ENCODE measurements at places on chromosomes 11 and 22.

GRCh38 chr11:1642288-1643145, 12.9 kb downstream of the KRTAP5-5 start:
- no peak for DNase-seq

DNA sequence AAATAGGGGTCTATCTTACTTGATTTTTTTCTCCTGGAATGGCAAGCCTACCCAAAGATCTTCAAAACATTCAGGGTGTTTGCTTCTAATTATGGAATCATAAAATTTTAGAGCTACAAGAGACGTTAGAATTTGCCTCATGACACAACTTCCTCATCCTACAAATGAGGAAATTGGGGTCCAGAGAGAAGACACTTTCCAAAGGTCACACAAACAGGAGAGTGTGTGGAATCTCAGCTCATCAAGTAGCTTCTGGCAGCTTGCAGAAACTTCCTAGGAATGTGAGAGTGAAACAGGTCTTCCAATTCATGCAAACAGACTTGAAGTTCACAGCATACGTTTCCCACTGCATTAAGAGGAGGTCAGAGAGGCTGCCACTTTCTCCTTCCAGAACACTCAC, 976.0 kb downstream of the OPCML start:
- no peak for DNase-seq

DNA sequence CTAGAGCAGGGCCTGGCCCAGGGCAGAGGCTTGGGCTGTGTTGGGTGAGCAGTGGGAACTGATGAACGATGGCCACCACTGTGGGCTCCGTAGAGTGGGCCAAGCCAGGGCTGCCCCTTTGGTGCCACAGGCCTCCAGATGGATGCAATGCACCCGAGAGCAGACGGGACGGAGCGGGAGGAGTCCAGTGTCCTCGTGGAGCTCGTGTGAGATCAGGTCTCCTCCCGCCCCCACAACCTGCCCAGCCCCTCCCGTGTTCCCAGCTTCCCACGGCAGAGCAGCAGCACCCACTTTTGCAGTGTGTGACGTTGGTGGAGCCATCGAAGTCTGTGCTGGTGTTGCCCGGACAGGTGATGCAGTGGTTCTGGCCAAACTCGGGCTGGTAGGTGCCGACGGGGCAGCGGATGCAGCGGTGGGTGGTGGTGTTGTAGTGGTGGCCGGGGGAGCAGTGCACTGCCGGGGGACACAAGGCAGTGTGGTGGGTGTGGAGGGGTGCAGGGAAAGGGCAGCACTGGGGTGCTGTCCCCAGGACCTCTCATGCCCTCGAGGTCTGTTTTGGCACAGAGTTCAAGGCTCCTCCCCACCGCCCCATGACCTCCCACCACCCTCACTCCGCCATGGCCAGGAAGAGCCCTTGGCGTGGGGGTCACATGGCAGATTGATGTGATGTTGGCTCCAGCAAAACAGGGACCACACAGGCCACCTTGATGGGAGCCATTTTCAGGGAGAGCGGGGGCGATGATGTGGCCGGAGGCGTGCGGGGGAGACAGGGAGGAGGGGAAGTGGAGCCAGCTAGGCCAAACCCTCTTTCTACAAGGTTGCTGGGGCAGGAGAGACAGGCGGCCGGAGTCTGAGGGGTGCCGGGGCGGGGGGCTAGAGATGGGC, 23.9 kb upstream of the TTLL12 start:
- DNase-seq = no peak

DNA sequence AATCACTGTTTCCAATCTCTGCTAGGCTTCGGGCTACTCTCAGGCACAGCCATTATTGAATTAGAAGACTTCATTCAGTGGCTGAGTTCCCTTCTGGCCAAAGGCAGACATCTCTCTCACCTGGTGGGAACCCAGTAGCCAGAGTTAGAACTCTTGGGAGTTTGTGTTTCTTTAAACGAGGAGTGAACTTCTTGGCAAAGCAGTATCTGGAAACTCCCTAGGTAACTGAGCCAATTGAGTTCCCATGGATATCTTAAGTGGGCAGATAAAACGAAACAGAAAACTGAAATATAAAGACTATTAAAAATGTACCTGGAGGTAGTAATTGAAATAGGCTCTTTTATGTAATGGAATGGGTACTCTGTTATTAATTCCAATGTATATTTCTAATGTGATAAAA, 125.6 kb downstream of the NELL1 start:
- no peak for DNase-seq

- DNase-seq = no peak
These were observed 30.4 kb upstream of the TMEM86A start for GRCh38 chr11:18668131-18668530.

DNA sequence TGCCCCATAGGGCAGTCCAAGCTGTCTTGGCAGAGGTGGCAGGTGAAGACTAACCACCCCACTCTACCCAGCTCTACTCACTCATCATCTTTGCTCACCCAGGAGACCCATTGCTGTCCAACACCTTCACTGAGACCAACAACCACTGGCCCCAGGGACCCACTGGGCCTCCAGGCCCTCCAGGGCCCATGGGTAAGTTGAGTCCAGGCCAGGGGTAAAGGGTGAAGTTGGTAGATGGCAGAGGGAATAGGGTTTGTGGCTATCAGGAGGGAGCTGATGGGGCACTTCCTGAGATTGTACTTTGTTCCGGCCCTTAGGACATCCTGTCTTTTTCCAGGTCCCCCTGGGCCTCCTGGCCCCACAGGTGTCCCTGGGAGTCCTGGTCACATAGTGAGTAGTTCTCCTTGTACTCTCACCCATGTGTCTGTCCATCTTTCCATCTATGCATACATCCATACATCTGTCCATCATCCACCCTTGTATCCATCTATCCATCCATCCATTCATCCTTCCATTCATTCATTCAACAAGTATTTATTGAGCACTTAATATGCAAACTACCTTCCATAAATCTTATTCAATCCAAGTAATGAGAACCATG, 27.7 kb downstream of the EMID1 start:
- DNase-seq = peak; percentile 9

- DNase-seq = no peak
These were observed 33.7 kb downstream of the ZNF214 start for GRCh38 chr11:6986487-6986886.

DNA sequence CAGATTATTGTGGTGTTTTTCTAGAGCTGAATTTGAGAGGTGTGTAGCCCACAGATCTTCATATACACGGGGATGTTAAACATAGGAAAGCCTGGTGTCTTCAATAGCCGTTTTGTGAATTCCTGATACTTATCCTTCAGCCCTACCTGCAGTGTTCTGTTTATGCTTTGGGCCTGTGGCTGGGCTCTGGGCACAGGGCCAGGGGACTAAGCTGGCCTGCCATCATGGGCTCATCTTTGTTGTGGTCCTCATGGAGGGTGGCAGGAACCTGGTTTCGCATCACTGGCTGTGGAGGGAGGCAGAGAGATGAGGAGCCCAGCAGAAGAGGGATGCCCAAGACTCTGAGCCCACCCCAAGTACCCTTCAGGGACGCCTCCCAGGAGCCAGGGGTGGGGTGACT, 112.4 kb downstream of the CACNA1I start:
- no peak for DNase-seq

GRCh38 chr11:35943713-35944502, at the start of gene LDLRAD3:
LDLRAD3 (plus strand) TSS chr11:35944062; CDS start chr11:35944099, 37 bp downstream.
- peak; percentile 92 for DNase-seq

DNA sequence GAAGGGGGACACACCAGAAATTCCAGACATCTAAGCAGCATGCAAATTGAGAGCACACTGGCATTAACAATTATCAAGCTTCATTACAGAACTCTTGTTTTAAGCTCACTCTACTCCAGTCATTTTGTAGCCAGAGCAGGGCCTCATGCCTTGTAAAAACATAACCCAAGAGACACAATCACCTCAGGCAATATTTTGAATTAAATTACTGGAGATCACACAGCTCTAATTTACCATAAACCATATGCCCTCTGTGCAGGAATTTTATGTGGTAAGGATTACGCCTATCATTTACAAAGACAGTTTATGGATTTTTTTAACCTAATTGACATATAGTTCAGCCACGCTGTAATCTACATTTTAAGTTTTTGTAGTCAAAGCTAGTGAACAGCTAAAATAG, 414.1 kb upstream of the DDI1 start:
- DNase-seq = no peak

DNA sequence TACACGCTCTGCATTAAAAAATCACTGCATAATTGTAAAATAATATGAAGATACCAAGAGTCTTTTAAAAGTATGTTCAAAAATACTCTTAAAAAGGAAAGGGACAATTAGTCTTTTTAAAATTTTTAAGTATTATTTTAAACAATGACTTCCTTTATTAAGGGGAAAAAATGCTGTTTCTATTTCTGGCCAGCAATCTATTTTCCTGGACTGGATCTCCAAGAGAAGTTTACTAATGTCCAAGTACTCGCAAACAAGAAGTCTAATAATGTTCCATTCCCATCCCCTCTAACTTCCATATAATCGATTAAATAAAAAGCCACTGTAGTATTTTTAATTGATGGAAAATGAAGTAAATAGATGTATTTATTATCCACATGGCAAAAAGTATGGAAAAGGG, 123.7 kb downstream of the MPPED2 start:
- DNase-seq = no peak

DNA sequence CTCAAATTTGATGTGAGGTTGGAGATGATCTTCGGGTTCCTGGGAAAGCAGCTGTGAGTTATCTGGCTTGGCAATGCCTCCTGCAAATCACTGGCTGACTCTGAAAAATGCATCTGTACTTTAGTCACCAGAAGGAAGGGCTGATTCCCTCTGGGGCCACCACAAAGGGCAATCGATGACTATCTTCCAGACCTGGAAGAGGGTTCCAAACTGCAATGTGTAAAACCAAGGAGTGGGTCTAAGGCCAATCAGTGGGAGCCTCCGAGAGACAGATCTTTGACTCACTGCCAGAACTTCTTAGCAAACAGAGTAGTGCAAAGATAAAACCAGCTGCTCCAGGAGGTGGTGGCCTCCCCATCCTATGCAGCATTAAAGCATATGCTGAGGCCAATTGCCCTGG, 29.1 kb upstream of the PAK1 start:
- DNase-seq = no peak

GRCh38 chr22:41551877-41552582, 7.8 kb upstream of the POLR3H start:
- no peak for DNase-seq

DNA sequence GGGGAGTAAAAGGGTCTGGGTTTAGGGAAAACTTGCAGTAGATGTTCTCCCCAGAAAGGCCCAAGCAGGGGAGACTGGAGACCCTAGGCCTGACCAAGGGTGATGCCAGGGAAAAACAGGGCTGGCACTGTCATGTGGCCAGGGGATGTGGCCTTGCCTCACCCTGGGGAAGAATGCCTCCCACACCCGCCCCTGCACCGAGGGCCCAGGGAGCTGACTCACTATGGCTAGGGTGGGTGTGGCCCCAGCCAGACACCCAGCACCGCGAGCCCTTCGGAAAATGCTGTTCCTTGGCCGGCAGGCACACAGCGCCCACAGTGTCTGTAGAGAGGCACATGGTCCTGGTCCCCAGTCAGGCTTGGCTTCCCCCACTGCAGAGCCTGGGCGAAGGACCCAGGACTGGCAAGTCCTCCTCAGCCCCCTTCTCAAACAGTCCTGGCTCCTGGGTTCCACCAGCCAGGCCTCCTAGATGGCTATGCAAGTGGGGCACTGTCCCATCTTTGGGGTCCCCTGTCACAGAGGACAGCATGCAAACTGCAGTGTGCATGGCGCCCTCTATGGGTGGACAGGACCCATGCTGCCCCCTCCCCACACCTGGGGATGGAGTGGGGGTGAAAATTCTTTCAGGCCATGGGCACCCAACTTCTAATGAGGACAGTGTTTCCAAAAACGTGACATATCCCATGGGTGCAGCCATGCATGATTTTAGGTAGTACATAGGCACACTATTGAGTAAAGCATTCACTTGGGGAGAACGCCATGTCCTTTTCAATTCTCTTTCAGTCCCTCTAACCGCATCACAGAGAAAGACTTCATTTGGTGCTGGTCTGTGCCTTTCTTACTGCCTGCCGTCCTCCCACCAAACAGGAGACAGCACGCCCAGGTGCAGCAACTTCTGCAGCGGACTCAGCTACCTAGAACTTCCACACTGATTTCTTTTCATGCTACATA, 15.2 kb downstream of the TMPRSS5 start:
- DNase-seq = peak; percentile 81

DNA sequence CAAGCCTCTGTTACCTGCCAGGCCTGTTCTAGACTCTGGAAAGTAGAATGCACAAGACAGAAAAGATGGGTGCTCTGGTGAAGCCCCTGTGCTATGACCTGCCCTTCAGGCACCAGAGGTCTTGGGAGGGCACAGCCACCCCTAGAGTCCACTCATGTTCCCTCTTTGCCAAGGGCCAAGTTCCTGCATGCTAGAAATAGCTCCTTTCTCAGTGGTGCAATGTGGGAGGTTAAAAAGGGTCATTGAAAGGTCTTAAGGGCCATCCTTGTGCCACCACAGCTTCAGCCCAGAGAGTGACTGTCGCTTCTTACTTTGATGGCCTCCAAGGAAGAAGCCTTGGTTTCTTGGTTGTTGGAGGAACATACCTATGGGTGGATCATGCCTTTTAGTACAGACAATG, 84.6 kb upstream of the PARVA start:
- DNase-seq = no peak

GRCh38 chr22:41621099-41621910, at the start of gene XRCC6:
XRCC6 (plus strand) TSS chr22:41621295; CDS start chr22:41622005, 710 bp downstream.
- DNase-seq = peak; percentile 100

- DNase-seq = no peak
These were observed 101.3 kb upstream of the GAL start for GRCh38 chr11:68583041-68583446.

DNA sequence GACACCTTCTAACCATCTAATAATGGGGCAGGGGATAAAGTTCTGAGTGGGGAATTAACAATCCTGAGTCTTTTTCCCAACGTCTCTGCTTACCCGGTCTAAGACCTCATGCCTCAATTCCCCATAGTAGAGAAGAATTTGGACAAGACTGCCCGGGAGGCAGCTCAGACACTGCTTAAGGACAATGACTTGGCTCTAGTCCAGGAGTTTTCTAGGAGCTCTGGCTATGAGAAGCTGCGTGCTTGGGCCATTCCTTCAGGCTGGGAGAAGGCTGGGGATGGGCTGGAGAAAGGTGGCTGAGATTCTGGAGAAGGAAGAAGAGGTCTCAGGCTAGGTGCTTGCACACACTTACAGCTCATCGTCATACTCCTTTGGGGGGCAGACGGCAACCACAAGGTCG, 19.8 kb upstream of the ABCC8 start:
- no peak for DNase-seq

GRCh38 chr22:36549033-36549432, 20.1 kb upstream of the EIF3D start:
- DNase-seq = no peak

DNA sequence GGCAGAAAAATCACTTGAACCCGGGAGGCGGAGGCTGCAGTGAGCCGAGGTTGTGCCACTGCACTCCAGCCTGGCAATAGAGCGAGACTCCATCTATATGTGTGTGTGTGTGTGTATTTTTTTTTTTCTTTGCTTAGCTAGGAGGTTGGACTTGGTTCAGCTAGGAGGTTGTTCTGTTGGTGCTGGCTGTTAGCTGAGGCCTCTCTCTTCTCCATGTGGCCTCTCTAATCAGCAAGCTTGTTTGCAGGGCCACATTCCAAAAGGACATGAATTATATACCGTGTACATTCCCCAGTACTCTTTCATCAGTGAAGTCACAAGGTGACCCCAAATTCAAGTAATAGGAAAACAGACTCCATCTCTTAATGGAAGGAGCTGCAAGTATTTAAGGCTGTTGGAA, 67.3 kb upstream of the KCNQ1OT1 start:
- DNase-seq = no peak

- no peak for DNase-seq
These were observed 1092.2 kb downstream of the TBC1D22A start for GRCh38 chr22:47854680-47855079.

All from iPS-NIHi11 (cell line).